IMR-90 (cell line): ENCODE measurements at places on chromosomes 16 and 17.
A peak's percentile ranks its signal among the peaks of the same experiment; 100 is the strongest.

GRCh38 chr16:25269879-25270278 is 12.2 kb upstream of the ZKSCAN2 start:
- no peak for DNase-seq

GRCh38 chr16:57775661-57776469 is 26.4 kb downstream of the KIFC3 start:
- no peak for DNase-seq

DNA sequence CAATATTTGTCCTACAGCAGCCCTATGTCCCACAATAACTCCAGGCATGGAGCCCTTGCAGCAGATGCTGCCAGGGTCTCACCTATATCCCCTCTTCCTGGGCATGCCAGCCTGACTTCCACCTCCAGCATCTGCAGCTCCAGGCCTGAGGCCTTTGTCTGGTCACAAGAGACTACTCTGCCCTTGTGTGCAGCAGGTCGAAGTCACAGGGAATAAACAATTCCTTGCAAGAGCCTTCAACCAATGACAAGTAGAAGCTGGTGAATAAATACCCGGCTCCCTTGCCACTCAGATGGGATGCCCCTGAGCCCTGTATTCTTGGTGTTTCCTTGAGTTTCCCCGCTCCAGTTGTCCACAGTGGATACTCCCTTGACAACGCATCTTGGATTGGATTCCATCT is 23.0 kb downstream of the CES1 start:
- DNase-seq, result no peak

GRCh38 chr17:14831491-14831890 is 433.6 kb downstream of the PMP22 start:
- peak; percentile 45 for DNase-seq

DNA sequence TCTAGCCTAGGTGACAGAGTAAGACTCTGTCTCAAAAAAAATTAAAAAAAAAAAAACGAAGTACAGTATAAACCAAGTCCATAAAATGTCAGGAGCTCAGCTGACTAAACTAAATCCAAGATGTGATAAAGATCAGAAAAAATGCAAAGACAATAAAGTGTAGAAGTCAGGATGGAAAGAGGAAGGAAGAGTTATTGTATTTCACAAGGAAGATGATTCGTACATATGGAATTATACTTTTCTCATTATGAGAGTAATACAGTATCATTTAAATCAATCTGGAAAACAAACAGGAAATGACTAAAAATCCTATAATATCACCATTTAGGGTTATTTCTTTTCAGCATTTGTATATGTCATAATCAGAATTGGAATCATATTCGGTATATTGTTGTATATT is 11.4 kb upstream of the APOH start:
- peak; percentile 74 for DNase-seq

DNA sequence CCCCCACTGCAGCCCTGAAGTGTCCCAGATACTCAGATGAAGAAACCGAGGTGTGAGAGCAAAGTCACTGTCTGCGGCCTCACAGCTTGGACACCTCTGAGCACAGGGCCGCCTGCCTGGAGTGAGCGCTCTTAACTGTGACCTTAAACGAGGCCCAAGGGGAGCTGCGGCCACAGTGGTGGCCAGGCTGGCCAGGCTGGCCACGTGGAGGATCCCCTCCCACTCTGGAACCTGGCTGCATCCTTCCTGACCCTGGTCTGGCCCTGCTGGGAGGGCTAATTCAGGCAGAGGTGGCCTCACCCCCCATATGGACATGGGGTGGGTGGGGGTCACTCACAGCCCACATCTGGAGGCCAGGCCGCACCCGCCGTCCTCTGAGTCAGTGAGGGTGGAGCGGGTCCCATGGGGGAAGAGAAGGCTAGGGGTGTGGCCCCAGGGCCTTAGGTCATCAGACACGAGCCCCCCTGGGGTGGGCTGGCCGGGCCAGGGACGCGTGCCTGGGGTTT is 6.6 kb downstream of the VASN start:
- DNase-seq, result no peak

DNA sequence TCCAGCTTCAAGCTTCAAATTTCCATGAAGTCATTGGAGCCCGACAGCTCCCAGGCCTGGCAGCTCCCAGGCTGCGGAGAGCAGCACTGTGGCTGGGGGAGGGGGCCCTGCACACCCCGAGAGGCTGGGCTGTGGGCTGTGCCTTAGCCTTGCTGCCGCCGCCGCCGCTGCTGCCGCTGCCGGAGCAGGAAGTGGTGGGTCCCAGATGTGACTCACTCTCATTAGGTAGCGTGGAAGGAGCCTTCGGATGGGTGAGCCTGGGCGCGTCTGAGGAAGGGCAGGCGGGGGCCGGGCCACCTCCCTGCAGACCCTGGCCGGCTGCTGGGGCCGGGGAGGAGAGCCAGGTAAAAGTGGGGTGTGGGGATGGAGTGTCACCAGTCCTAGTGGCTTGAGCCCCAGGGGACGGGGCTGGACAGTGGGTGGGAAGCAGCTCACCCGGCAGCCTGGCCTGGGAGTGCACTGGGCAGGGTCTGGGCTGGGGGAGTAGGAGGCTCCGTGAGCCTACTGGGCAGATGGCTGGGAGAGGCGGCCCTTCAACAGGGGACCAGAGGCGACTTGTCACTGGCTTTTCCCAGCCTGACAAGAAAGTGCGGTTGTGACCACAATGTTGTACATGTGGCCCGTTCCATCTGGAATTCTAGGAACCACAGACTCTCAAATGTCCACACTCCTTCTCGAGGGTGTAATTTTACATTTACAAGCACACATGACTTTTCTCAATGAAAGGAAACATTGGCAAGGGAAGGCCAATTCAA is at the start of gene ADCY7:
Gene ADCY7 (plus strand): TSS at position 215 of the 755 bp plus-strand sequence. CDS start 21,629 bp downstream, outside the sequence.
- DNase-seq, result peak; percentile 78

DNA sequence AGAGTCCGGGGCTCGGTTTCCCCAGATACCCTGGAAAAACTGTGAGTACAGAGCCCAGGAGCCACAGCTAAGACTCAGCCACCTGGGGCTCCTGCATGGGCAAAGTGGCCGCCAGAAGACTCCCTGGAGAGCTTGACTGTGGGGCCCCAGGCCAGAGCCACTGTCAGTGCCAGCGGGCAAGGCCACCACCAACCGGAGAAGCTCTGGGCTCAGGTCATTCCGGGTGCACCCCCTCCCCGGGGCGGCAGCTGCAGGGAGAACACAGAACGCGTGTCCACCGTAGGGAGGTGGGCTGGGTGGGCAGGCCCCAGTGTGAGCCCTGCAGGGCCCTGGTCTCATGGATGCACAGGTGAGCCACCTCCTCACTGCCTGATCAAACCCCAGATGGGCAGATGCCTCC is 22.3 kb upstream of the RBFOX3 start:
- DNase-seq, result no peak

- DNase-seq, result no peak
Measured at GRCh38 chr17:82117139-82118090, 19.4 kb upstream of the FASN start.

DNA sequence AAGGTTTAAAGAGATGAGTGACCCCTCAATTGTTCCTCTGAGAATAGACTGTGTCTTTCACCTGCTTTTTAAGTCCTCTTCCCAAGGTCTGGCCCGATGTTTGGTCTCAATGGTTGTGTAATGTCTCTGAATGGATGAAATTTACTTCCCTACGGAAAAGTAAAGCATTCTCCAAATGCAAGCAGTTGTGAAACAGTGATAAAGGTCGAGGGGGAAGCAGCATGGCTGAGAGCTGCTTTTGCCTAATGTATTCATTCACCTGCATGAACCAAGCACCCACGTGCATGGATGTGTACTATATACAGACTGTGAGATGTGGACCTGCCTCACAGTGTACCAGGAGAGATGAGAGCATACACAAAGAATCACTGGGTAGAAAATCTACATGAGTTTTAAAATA is 11.4 kb downstream of the MRPS23 start:
- DNase-seq, result no peak

GRCh38 chr16:76035689-76036088 is 241.5 kb upstream of the CNTNAP4 start:
- DNase-seq, result no peak

DNA sequence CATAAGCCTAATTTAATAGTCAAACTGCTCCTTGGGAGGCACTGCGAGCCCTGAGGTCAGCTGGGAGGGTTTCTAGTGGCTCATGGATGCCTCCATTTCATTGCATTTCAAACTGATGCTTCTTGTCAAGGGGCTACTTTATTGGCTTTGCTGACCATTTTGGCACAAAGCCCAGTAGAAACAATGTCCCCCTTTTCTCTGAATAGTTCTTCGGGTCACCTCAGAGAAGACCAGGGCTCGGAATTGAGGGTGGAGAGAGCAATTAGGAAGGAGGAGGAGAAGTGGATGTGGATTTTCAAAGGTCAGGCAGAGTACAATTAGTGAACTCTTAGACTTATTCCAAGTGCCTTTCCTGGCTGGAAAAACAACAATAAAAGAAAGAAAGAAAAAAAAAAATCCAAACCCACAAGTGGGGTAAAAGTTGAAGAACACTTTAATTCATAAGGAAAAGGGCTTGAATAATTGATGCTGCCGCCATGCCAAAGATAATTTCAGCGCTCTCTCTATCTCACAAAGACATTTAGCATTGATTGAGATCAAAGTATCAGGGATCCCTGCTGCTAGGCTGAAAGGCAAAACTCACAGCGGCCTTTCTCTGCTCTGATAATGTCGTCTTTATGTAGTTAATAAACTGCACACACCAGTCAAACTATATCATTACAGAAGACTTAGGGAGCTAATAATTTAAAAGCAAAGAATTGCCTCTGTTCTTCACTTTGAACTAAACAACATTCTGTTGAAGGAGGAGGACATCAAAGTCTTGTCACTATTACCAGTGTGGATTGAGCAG is 122.7 kb downstream of the RGS9 start:
- no peak for DNase-seq

DNA sequence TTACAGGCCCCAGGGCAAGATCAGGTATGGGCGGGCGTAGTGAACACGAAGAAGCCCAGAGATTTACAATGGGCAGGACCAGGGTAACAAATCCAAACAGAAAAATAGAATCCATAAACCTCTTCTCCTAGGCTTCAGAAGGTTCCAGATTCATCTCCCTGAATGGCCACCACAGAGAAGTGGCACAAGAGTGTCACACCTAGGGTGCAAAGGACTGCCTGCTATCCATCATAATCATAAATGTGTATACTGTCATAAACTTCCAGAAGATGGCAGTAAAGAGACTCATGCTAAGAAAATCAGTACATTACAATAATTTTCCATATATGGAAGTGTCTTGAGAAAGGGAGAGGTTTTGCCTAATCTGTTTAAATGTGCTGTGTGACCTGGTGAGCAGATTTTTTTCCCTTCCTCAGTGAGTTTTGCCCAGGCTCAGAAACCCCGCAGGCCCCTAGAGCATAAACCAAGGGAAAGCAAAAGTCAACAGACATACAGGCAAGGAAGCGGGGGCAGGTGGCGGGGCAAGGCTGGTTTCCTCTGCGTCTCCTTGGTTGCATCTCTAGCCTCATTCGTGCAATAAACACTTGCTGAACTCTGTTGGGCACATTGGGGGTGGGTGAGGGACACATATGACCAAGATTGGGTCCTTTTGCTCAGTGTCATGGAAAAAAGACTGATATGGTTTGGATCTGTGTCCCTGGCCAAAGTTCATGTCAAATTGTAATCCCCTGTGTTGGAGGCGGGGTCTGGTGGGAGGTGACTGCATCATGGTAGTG is 92.0 kb upstream of the CDH5 start:
- peak; percentile 44 for DNase-seq

DNA sequence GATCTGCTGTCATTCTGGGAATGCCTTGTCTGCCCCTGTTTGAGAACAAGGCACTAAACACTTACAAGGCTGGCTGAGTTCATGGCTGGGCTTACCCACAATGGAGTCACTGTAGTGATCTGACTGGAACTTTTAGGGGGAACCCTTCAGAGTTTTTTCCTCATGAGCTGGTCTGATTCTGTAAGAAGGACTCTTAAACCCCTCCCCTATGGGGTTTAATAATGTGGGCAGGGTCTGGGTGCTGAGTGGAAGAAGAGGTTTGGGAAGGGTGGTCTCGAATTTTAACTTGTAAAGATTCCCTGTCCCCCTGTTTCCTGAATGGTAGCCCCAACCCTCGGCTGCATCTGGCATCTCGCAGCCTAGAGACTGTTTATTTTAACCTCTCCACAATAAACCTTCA is 30.6 kb downstream of the OSBPL7 start:
- no peak for DNase-seq

DNA sequence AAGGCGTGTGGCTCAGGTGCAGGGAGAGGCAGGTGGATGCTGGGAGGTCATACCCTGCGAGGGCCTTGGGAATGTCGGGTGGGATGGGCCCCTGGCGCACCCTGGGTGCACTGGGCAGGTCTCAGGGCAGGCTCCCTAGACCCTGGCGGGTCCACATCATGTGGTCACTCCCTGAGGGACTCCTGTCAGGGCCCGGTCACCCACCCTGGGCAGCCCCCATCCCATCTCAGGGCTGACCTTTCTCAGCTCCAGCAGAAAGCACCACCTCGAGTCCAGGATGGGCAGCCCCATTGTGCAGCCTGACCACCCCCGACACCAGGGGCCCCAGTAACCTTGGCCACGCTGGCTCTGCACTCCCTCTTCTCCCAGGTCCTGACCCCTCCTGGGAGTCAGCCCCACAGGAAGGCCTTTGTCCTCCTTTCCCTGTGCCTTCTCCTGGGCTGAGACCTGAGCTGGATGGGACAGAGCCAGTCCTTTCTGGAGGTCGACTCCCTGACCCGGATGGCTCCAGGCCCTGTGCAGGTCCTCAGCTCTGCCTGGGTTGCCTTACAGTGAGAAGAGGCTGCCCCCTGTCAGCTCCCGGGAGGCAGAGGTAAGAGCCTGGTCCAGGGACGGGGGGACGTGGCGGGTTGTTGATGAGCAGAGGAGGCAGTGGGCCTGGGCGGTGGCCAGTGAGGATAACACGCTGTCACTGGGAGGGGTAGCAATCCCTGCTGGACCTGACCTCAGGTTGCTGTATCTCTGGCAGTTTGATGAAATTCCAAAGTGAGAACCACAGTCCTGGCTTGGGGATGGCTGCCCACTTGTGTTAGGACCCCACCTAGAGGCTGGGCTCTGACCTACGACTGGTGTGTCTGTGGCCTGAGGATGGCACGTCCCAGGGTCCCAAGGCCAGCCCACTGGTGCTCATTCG is 77.9 kb downstream of the GOSR1 start:
- peak; percentile 15 for DNase-seq

- no peak for DNase-seq
Measured at GRCh38 chr17:39695089-39695474, 4.8 kb upstream of the ERBB2 start.

- DNase-seq, result peak; percentile 59
Measured at GRCh38 chr17:59521465-59522126, 43.8 kb upstream of the DHX40 start.
